GM10248 (cell line): ENCODE measurements at places on chromosomes 1 and 21.
A peak's percentile ranks its signal among the peaks of the same experiment; 100 is the strongest.

DNA sequence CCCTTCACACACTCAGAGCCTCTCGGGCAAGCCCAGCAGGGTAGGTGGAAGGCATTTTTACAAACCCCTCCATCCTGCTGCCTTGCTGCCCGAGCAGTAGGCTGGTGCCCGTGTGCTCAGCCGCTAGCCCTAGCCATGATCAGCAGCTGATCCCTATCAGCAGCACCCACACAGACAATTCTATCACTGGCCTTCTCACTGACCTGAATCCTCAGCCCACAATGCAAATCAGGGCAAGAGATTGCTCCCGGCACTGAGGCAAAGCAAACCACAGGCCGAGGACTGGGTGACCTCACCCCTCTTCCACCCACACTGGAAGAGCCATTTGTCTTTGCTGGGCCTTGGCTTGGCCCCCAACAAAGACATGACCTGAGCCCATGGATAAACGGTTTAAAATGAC is 895 bp upstream of the PDZK1 start:
- peak; percentile 55 for DNase-seq

GRCh38 chr1:82284213-82284612 is 483.5 kb downstream of the ADGRL2 start:
- no peak for DNase-seq

DNA sequence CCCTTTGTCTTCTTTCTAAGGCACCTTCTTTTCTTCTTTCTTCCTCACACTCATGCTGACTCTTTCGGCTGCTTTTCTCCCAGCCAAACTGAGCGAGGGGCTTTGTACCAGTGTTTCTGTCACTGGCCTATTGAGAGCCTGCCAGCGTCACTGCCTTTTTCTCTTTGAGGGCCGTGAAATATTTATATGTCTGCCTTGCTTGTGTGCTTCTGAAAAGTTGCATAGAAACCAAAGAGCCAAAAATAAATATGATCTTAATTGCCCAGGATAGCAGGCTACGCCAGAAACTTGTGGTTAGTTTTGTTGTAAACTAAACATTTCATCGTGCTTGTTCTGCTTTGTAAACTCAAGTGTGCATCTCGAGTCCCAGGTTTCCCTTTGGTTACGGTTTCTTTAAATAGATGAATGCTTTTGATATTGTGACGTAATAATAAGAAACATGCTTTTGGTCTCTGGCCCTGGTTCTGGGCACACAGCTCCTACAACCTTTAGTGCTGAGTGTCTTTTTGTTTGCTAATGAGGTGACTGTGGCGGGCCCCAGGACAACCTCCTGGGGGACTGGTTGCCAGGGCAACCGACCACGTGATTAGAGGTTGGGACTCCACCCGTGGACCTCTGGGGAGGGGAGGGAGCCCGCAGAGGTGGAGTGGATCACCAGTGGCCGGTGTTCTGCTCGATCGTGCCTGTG is 10.8 kb downstream of the SLC37A1 start:
- peak; percentile 80 for DNase-seq

DNA sequence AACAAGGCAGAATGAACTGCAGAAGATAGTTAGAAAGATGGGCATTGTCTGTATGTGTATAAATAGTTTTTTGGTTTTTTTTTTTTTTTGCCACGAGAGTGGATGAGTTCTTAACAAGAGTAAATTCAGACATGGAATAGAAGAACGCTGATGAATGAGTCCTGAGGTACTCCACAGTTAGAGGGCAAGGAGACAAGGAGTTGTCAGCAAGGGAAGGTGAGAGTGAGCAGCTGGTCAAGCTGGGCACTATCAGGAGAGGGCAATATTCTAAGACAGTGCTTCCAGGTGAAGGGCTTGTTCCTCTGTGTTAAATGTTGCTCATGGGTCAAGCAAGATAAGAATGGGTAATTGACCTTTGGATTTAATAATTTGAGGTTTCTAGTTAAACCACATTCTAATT is 138.6 kb upstream of the FAM78B start:
- no peak for DNase-seq

GRCh38 chr21:18722193-18722592 is 318.6 kb upstream of the TMPRSS15 start:
- no peak for DNase-seq

DNA sequence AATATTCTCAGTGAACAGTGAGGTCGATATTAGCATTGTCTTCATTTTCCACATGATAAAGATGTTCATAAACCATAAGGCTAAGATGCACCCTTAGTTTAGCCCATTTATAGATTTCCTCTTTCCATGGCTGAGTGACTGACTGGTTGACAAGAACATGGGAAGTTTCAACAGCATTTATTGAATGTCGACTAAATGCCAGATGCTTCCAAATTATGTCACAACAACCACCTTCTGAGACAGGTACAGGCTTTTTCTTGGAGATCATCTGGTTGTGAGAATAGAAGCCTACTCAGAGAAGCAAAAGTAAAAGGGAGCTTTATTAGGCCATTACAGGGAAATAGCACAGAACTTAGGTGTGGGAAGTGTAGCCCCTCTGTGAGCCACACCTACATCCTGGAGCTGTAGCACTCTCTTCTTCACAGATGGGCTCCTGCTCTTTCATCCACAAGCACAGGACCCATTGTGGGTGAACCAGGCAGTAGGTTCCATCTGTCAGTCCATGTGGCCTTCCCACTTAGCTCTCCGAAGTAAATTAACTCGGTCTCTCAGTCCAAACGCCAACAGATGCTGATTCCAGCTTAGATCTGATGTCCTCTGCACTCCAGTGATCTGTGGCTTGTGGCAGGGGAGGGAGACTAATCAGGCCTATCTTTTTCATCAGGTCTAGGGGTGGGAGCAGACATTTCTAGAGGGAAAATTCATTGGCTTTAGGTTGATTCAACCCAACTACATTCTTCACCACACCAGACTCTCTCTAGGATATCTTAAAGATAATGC is 14.3 kb downstream of the ATP2B4 start:
- DNase-seq, result no peak

DNA sequence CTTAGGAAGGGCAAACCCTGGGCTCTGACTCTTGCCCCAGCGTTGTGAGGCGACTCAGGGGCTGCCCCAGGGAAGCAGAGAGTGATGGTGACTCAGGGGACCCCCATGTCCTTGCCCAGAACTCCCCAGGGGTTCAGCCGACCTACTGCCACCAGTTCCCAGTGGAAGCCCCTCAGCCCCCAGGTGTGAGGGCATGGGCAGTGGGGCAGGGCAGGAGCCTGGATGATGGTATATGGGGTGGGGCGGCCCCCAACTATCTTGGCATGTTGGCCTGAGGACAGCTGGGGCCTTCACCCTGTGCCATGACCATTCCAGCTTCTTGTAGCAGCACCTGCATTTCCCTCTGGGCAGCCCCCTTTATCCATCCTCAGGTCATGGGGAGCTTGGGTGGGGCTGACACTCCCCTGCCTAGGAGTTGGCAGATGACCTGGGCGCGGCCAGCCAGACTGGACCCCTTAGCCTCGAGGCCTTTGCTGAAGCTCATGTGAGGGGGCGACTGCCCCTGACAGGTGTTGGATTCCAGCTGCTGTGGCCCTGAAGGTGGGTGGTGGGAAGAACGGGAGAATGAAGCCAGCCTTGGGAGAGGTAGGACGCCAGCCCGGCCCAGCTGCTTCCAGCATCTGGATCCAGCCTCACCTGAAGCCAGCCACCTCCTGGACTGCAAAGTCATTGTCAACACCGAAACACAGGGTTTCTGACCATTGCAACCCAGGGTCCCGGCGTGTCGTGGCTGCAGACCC is 1.8 kb upstream of the FNDC10 start:
- DNase-seq, result no peak

DNA sequence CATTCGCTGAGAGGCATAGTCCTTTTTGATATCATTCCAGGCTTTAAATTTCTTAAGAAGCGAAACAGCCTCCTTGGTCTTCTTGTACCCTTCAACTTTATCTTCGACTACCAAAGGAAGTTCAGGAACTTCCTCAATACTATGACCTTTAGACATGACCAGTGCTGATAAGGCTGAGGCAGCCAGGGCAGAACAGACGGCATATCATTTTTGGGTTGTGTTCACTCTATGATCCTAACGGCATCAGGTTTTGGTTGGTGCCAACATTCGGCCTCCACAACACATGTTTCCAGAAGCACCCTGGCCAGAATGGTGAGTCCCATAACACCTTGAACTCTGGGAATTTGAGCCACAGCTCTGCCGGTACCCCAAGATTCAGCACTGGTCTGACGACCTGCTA is 31.4 kb upstream of the MYOC start:
- no peak for DNase-seq

- peak; percentile 54 for DNase-seq
Measured at GRCh38 chr1:244945109-244945671, 80.8 kb upstream of the HNRNPU start.
